ENCODE measurements at places on chromosomes 7 and 10.

DNA sequence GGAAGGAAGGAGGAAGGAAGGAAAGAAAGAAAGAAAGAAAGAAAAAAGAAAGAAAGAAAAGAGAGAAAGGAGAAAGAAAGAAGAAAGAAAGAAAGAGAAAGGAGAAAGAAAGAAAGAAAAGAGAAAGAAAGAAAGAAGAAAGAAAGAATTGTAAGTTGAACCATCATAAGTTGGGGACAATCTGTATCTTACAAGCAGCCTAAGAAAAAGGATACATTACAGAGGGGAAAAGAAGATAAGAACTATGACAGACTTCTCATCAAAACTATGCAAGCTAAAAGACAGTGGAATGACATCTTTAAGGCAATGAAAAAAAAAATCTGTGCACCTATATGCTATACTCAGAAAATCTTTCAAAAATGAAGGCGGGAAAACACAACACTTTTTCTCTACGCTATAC, 50.3 kb upstream of the SP4 start:
- no peak for DNase-seq

DNA sequence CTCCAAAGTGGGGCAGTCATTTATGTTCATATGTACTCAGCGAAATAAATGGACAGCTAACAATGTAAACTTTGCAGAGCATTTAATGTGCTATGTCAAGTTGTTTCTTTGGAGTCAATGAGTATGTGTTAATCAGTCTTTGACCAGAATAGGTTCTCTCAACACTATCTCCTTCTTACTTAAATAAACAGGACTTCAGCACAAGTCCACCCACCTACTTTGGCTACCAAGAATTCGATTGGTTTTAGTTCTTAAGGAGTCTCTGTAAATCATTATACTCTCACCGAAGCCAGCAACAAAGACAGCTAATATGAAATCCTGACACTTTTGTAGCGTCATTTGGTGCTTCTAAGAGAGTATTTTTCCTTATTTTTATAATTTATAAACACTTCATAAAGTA, 6.9 kb downstream of the WEE2 start:
- no peak for DNase-seq

DNA sequence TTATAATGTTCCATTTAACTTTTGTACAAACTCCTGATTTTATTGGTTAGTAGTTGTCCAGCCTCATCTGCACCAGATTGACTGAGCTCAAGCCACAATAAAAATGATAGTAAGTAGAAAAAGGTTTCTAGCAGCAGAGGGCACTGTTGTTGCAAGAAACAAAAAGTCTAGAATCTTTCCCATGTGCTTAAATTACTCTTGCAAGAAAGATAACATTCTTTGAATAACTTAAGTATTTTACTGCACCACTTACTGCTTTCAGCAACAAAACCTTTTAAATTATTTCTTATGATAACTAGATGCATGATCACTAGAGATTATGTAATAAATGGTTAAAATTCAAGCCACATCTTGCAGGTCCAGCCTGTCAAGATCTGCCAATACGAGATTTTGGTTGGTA, 27.0 kb downstream of the LMOD2 start:
- DNase-seq = no peak

- no peak for DNase-seq
These were observed 940 bp downstream of the NSMCE4A start for GRCh38 chr10:121974019-121974534.

DNA sequence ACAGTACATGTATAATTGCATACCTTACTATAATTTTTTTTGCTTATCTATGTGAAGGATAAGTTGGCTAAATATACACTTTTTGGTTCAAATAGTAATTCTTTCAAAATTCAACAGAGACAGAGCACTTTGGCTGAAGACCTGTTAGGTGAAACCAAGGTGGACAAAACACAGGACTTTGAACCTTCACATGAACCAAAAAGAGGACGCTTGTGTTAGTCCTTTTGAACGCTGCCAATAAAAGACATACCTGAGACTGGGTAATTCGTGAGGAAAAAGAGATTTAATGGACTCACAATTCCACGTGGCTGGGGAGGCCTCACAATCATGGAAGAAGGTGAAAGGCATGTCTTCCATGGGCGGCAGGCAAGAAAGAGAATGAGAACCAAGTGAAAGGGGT, 4.7 kb upstream of the AGMO start:
- no peak for DNase-seq

DNA sequence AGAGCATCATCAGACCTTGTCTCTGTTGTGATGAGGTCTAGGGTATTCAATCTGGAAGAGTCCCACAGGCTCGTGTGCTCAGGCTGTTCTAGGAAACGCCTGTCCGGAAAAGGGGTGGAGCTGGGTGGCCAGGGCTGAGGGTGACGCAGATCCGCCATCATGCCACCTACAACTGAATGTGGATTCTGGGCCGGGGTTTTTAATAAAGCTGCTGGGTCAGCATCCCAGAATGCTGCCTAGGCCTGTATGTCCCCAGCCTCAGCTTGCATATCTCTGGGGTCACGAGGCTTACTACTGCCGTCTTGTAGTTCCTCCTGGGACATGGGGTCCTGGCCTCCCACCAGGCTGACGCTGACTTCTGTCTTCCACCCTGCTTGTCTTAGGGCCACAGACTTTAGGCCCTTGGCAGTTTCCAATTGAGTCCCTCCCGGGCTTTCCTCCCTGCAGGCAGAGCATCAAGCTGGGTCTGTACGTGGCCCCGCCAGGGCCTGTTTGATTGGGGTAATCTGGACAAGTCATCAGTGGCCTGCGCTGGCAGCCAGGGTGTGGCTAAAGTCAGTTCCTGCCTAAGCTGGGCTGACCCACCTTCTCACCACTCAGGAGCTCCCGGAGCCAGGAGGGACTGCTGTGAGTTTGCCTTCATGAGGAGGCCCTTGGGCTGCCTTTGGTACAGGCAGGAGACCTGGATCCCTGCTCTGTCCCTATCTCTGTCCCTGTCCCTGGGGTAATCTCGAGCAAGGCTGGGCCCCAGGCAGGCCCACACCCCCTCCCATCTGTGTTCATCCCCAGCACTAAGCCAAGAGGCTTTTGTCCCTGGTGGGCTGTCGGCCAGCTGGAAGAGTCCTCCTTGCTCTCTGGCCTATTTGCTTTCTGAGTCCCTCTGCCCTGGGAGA, 79.9 kb downstream of the ZMIZ1 start:
- no peak for DNase-seq

- no peak for DNase-seq
These were observed 58.5 kb downstream of the LGI1 start for GRCh38 chr10:93816123-93816747.

GRCh38 chr10:5976512-5977470, 552 bp downstream of the IL15RA start:
- DNase-seq = no peak

- DNase-seq = no peak
These were observed 82.1 kb downstream of the PKD1L1 start for GRCh38 chr7:47866120-47866519.

- DNase-seq = no peak
These were observed 130.8 kb downstream of the ELFN1 start for GRCh38 chr7:1800902-1801301.

GRCh38 chr7:115682507-115682906, 348.1 kb downstream of the TFEC start:
- no peak for DNase-seq

- no peak for DNase-seq
These were observed 2.7 kb downstream of the MXI1 start for GRCh38 chr10:110209926-110210673.

DNA sequence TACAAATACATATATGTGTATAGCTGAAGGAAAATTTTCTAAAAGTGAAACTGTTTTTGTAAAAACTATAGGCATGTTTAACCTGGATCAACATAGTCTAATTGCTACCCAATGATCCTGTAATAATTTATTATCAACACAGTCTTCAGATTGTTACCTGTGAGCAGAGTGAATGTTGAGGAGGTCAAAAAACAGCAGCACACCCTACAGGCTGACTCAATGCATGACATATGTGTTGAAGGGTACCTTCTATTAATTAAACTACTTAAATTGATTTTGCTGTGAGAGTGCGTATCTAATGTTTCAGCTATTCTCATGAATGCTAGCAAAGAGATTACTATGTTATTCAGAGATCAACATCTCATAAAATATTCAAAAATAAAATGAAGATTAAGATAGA, 411.4 kb downstream of the TNS3 start:
- no peak for DNase-seq

DNA sequence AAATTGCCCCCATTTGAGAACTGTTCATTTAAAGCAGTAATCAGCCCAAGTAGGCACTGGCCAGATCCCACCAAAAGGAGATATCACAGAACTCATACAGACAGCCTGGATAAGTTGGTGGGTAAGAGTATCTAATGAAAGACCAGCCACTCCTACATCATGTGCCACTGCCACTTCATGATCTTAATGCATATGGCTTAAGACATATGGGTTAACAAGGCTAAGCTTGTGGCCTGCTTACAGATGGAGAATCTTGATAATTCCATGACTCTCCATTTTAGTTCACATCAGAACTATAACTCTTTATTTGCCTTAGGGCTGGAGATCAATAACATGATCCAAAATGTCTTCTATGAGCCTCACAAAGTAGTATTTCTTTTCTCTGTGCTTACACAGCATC, 6.8 kb upstream of the IFIT1B start:
- no peak for DNase-seq

DNA sequence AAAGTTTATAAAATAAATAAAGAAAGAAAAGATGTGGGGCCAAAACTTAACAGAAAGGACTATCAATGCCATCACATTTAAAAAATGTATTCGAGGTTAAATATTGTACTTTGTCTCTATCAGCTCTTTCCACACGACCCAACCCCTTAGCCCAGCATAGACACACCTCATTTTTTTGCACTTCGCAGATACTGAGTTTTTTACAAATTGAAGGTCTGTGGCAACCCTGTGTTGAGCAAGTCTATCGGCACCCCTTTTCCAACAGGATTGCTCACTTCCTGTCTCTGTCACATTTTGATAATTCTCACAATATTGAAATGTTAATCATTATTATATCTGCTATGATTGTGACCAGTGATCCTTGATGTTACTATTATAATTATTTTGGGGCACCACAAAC, 151.6 kb upstream of the TBX20 start:
- no peak for DNase-seq

- no peak for DNase-seq
These were observed 754.3 kb downstream of the LRMDA start for GRCh38 chr10:76185471-76186301.

DNA sequence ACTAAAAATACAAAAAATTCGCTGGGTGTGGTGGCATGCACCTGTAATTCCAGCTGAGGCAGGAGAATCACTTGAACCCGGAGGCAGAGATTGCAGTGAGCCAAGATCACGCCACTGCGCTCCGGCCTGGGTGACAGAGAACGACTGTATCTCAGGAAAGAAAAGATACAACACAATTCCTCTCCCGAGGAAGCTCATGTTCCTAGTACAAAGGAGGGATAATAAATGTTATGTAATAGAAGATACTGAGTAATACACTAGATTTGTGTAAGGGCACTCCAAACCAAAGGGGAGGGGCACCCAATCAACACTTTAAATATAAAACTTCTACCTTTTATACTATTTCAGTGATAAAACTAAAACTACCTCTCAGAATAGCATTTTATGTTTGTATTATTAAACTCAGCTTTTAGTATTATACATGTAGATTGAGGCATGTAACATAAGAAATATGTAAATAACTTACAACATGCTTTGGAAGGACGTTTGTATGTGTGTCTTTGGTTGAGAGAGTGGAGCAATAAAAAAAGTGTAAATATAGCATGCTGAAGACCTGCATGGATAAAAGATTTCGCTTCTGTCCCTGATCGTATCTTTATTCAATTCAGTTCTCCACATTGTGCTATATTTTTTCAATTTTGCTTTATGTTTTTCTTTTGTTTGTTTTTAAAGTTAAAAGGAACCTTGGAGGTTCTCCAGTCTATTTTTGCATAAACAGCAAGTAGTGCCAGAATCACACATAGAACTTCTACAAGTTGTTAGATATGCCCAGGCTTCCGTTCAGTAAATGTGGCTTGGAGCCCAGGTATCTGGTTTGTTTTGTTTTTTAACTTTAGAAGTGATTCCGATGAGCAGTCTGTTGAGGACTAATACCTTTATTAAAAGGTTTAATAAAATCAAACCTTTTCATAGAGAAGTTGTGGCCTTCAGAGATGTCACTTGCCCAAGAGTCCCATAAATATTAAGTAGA, 71.9 kb downstream of the WAC start:
- DNase-seq = no peak

- no peak for DNase-seq
These were observed 21.3 kb downstream of the AVL9 start for GRCh38 chr7:32516551-32517100.

GRCh38 chr7:76260171-76260703, 42.2 kb upstream of the HSPB1 start:
- DNase-seq = peak; percentile 23

DNA sequence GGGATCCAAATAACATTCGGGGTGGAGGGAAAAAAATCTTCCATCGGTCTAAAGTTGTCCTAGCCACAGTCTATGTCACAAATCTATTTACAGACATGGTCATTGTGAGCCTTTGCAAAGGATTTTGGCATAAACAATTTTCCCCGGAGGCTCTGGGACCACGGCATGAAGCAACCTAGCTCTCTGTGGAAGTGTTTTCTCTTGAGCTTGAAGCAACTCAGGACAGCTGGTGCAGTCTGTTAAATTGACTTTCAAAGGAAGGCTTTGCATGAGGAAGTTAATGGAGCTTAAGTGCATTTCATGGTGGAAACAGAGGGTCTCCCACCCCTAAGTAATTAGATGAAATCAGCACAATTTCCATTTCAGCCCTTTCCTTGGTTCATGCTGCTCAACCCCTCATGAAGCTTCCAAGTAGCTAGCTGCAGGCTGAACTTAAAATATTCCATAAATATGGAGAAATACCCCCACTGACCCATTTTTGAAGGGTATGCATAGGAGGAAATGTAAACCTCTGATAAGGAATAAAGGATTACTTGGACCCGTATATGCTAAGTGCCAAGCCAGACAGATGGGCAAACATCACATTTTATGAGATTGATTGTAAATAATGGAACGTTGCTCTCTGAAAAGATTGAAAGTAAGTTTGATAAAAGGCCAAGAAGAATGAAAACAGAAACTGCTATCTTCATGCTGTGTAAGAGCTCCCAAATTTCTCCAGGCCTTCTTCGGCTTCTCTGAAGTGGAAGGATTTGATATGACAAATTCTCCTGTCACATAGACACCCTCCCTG, 39.9 kb downstream of the CCDC3 start:
- DNase-seq = no peak

DNA sequence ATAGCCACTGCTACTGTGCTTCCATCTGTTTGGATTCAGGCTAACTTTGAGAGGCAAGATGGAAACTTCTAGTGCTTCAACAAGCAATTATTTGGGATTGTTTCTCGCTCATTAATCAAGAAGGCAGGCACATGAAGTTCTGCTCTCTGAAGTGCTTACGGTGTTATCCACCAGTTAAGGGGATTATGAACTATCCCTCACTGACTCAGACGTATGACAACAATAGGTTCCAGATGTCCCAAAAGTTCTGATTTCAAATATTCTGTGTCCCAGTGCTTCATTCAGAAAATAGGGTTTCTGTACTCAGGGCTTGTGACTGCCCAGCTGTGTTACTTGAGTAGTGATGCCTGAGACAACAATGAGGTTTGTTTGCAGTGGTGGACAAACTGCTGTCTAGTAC, 81.0 kb downstream of the HACD1 start:
- no peak for DNase-seq
